ENCODE measurements at places on chromosomes 1 and 21.

DNA sequence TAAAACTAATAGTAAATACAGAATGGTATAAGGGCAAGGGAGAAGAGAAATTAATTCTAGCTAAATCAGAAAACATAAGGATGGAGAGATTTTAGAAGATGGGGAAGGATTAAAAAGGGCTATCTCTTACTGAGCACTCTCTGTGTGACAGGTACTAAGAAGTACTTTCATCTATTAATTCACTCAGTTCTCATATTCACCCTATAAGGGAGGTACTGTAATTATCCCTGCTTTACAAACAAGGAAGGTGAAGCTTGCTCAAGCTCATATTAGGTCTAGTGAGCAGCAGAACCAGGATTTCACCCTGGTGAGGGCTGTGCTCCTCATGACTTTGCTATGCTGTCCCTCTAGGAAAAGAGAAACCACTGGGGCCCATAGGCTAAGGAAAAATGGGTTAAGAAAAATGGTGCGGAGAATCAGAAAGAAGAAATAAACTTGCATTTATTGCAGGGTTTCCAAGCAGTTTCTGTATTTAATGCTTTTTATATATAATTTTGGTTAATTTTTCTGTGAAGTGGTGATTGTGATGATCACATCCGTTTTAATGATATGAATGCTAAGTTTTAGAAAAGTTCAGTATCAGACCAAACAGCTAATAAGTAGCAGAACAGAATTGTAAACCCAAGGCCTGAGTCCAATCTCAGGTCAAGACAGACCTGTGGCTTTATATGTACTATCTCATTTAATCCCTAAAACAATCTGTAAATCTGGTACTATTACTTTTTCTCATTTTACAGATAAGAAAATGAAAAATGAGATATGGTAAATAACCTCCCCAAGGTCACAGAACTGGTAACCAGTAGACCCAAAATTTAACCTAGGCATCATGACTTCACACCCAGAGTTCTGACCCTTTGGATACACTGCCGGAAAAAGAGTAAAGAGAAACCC is 1.7 kb downstream of the PCNX2 start:
- no peak for DNase-seq

GRCh38 chr1:185636848-185637247 is 97.3 kb upstream of the HMCN1 start:
- DNase-seq: no peak

- DNase-seq: no peak
Measured at GRCh38 chr1:173527151-173527826, 50.2 kb downstream of the PRDX6 start.

GRCh38 chr1:25204797-25205480 is 27.4 kb downstream of the SYF2 start:
- no peak for DNase-seq

GRCh38 chr1:37995751-37996345 is 6.0 kb upstream of the SF3A3 start:
- DNase-seq: no peak

DNA sequence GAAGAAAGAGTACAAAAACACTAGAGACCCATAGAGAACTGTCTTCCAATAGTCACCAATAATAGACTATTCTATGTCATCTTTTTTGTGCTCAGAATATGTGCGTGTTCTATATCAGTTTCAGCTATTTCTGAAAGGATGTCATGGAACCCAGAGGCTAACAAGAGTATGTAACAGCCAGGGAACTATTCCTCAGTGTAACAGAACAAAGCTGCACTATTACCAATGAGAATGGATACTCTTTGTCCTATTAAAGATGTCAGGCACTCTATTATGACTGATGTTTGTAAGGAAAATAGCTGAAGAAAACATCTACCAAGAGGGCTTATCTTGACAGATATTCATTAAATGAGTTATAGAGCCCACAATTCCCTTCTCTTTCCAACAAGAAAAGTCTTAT is 8.6 kb upstream of the LRRC8C start:
- DNase-seq: no peak

DNA sequence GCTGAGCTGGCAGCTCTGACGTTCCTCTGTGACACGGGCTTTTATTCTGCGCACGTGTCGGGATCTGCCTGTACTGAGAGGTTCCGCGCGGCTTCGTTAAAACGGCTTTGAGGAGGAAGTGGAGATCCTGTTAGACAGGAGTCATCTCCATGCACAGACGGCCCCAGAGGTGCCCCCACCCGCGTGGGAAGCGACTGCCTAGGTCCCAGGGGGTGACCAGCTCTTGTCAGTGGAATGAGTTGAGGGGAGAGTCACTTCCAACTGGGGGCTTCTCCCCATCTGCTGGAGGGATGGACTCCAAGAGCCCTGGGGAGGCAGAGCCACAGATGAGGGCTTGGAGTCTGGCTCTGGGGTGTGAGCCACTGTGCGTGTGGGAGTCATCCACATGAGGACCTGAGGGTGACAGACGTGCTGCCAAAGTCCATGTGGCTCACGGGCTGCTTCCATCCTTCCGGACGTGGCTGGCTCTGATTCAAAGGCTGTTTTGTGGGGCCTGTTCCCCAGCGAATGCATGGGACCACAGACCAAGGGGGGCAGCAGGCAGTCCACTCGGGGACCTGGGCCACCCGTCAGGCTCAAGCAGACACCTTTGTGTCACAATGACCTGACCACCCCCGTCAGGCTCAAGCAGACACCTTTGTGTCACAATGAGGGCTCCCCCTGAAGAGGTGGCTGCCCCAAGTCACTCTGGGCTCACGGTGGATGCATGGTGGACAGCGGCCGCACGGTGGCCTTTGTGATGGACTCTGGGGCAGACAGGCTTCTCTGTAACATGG is 26.8 kb downstream of the PTTG1IP start:
- peak; percentile 37 for DNase-seq

GRCh38 chr1:244150665-244151064 is 99.6 kb downstream of the ZBTB18 start:
- no peak for DNase-seq

GRCh38 chr21:30437010-30437565 is 3.0 kb upstream of the KRTAP15-1 start:
- DNase-seq: no peak

DNA sequence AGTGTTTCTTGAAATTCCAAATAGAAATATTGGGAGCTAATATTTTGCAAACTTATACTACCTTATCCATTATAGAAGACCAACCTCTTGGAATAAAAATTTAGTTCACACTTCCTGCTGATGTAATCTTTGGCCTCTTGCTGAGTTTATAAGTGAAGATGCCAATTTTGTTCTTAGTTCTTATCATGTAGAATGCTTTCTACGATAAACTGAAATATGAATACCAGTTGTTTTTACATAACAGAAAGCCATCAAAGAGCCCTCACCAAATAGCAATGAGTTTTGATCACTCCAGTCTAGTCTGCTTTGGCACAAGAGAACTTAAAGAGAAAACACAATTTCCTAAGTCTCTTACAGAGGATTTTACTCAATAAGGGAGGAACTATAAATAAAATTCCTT is 89.5 kb downstream of the DENND1B start:
- no peak for DNase-seq

DNA sequence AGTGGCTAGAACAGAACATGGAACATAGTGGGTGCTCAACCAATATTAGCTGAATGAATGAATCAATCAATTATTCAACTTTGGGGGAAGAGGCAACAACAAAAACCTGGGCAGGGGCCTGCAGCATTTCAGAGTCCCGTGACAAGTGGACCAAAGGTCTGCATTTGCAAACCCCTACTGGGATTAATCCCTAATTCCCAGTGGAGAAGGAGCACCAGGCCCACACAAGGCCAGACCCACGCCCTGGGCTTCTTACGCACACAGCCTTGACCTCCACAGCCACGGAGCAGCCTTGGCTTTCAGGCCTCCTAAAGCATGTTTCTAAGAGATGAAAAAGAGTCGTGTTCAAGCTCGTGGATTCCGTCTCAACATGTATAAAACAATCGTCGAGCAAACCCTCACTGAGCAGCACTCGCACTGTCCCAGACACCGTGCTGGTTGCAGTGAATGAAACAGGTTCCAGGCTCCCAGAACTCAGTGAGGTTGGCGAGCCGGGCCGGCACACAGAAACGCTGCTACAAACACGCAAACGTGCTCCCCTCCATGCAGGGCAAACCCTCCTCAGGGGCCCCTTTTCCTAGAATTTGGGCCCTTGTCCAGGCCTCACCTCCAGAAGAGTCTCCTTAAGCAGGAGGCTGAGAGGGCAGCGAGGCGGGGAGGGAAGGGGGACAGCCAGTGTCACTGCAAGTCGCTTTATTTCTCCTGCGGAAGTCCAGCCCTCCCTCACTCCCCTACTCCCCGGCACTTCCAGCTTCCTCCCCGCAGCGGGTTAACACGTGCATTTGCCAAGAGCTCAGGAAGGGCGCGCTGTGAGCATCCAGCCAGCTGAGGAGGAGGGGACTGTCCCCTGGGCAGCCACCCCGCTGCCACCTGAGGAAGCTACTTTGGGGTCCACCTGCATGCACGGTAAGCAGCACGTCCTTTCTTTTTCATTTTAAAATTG is 556.4 kb downstream of the KIF26B start:
- DNase-seq: no peak

GRCh38 chr21:34865400-34866241 is 183.5 kb downstream of the RUNX1 start:
- DNase-seq: peak; percentile 26

- no peak for DNase-seq
Measured at GRCh38 chr1:70317087-70317486, 37.4 kb downstream of the ANKRD13C start.

Measured in stimulated activated CD4-positive, alpha-beta T cell treated with anti-CD3 and anti-CD28 coated beads, Interleukin-12 subunit alpha, Interleukin-12 subunit beta, amount 100 ng/mL, for 24 hours (primary cell).